SJSA1 (cell line): ENCODE measurements at places on chromosomes 1 and 21. TPM values are rescaled to one million over a fixed set of nuclear protein-coding genes. Genes with fewer than 3 reads are reported as not detected.

LCE2A gene
- total RNA-seq, result not detected in 2 replicates

TMPRSS2 gene
- not detected in 2 replicates for total RNA-seq

YIPF1 gene
- total RNA-seq, result 21.7 and 28.4 TPM in 2 replicates

CYP4Z1 gene
- total RNA-seq, result not detected in 2 replicates

ATAD3A gene
- total RNA-seq, result 32.7 and 51.6 TPM in 2 replicates

DNA sequence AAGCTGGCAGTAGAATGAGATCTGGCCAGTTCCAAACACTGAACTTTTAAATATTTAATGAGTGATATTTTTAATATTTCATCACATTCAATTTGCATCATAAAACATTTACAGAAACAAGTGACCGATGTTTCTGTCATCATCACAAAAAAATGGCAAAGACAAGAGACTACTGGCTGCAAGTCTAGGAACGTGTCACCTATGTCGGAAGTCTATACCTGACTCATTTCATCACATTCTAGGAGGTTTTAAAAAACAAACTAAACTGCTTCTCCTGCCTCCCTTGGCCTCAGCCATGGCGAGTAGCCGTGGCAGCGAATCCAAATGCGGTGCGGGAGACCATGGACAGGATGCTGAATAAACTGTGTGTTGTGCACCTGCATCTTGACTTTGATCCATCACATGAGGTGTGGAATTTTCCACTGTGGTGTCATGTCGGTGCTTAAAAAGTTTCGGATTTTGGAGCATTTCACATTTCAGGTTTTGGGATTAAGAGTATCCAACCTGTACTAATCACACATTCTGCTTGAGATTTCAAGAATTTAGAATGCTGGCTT is 43.1 kb downstream of the CLSTN1 start:
- no peaks in the 10 kb centered on the region for H3K4me1 ChIP-seq
- no peak for DNase-seq
- H3K4me3 ChIP-seq, result no peak overlapping the region

- H3K4me1 ChIP-seq, result no peaks in the 10 kb centered on the region
- DNase-seq, result no peak
Measured at GRCh38 chr1:72119491-72119890, 162.8 kb downstream of the NEGR1 start.

DNA sequence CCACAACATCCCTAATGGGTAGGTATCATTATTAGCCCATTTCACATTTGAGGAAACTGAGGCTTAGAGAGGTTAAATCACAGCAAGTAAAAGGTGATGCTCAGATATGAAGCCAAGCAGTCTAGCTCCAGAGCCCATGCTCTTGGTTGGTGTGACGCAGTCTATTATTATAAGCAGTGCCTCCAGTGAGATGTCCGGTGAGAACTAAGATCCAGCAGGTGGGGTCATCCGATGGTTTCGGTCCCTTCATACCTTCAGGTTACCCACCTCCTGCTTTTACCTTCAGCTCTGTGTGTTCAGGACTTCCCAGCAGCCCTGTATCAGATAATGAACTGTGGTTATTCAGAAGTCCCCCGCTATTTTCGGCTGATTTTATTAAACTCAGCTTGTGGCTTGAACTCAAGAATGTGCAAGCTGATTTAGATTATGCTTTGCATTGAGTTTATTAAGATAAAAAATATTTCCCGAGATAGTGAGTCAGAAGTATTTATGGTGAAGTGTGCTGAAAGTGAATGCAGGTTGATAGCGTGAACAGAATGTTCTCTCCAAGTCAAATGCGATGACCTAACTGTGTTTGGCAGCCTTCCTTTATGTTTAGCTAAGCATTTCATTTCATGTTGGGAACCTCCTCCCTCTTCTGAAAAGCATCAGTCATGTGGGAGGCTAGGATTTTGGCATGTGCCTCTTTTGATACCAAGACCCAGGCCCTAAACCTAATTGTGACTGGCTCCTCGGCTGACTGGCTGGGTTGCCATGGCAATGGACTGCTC is 160.9 kb upstream of the UBE2U start:
- no peaks in the 10 kb centered on the region for H3K27me3 ChIP-seq
- peaks cover 68% of the 10 kb centered on the region for H3K4me1 ChIP-seq
- no peak overlapping the region for H3K27ac ChIP-seq
- no peaks in the 10 kb centered on the region for H3K36me3 ChIP-seq

DNA sequence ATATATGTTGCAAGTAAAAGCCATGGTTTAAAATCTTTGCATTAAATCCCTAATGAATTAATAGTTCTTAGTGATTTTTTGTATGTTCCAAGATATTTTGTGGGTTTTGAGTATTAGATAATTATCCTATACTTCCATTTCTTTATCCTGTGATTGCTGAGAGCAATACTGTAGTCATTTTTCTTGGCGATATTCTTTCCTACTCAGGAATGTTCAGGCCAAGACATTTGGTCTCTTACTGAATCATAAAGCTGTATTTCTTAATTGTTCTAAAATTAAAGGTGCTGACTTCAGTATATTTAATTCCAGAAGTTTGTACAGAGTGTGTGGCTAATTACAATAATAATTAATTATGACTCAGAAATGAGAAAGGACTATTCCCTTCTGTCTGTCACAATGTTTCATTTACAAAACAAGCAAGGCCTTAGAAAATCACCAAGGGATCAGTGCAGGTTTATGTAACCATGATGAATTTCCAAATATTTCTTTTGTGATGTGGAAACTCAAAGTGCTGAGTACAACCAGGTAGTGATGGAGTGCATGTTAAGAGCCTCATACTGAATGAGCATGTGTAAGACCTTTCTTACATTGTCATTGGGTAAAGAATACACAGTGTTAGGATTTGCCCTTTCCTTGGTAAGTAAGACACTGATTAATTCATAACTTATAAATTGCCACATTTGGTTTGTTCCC is 161.2 kb downstream of the HMCN1 start:
- no peak overlapping the region for H3K4me3 ChIP-seq
- 0 out of 2 replicates have a peak, but pooled peaks cover 3% of the 10 kb centered on the region for H3K4me1 ChIP-seq
- no peaks in the 10 kb centered on the region for H3K27me3 ChIP-seq
- no peak for DNase-seq
- H3K36me3 ChIP-seq, result no peaks in the 10 kb centered on the region
- H3K27ac ChIP-seq, result no peak overlapping the region

GRCh38 chr1:3732434-3733093 is 19.7 kb upstream of the CCDC27 start:
- H3K27ac ChIP-seq, result no peak overlapping the region
- no peaks in the 10 kb centered on the region for H3K4me1 ChIP-seq
- no peaks in the 10 kb centered on the region for H3K36me3 ChIP-seq
- H3K27me3 ChIP-seq, result no peaks in the 10 kb centered on the region

DNA sequence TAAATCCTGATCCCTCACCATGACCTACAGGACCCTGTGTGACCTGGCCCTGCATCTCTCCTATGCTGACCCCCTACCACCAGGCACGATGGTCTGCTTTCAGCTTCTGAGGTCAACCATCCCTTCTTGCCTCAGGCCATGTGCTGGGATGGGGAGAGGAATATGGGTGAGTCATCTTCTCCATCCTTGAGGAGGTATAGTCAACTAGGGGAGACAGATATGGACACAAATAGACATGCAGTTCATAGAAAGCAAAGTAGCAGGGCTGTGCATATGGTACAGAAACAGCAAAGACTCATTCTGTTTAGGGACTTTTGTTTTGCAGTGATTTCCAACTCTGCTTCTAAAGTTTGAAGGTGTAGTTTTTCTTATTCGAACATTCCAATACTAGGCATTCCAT is 250.8 kb upstream of the FGGY start:
- no peak for DNase-seq
- H3K27me3 ChIP-seq, result no peaks in the 10 kb centered on the region
- peaks cover 6% of the 10 kb centered on the region for H3K4me1 ChIP-seq
- no peaks in the 10 kb centered on the region for H3K36me3 ChIP-seq
- H3K4me3 ChIP-seq, result no peak overlapping the region
- H3K27ac ChIP-seq, result no peak overlapping the region

DNA sequence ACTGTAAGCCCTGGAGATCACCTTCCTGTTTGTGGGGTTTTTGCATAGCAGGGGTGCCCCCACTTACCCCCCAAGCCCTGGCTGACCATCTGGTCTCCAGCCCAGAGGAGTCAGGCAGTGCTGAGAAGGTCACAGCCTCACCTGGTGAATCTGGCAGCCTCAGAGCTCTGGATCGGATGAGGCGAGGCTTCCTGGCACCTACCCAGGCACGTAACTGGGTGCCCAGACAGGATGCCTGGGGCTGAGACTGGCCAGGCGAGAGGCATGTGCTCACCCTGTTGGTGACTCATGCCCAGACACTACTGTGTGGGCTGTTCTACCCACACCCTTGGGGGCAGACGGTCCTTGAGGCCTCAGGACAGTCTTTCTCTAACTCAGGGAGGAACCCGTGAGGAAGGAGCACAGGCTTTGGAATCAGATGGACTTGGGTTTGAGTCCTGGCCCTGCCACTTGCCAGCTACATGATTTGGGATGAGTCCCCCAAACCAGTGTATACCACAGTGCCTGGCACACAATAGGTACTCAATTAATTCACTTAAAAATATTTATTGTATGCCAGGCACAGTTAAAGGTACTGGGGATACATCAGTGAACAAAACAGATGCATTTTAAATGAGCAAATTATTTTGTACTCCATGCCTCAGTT is 15.1 kb upstream of the PADI3 start:
- peak overlapping the region; percentile 92 for H3K27ac ChIP-seq
- no peaks in the 10 kb centered on the region for H3K36me3 ChIP-seq
- H3K4me1 ChIP-seq, result peaks cover 62% of the 10 kb centered on the region

- H3K36me3 ChIP-seq, result peaks cover 89% of the 10 kb centered on the region
- peaks cover 2% of the 10 kb centered on the region for H3K4me1 ChIP-seq
- H3K27me3 ChIP-seq, result no peaks in the 10 kb centered on the region
- DNase-seq, result no peak
Measured at GRCh38 chr1:212082765-212083406, 47.3 kb downstream of the DTL start.

GRCh38 chr1:68963353-68963752 is 466.5 kb upstream of the DEPDC1 start:
- H3K27me3 ChIP-seq, result no peaks in the 10 kb centered on the region
- DNase-seq, result no peak
- no peaks in the 10 kb centered on the region for H3K36me3 ChIP-seq

DNA sequence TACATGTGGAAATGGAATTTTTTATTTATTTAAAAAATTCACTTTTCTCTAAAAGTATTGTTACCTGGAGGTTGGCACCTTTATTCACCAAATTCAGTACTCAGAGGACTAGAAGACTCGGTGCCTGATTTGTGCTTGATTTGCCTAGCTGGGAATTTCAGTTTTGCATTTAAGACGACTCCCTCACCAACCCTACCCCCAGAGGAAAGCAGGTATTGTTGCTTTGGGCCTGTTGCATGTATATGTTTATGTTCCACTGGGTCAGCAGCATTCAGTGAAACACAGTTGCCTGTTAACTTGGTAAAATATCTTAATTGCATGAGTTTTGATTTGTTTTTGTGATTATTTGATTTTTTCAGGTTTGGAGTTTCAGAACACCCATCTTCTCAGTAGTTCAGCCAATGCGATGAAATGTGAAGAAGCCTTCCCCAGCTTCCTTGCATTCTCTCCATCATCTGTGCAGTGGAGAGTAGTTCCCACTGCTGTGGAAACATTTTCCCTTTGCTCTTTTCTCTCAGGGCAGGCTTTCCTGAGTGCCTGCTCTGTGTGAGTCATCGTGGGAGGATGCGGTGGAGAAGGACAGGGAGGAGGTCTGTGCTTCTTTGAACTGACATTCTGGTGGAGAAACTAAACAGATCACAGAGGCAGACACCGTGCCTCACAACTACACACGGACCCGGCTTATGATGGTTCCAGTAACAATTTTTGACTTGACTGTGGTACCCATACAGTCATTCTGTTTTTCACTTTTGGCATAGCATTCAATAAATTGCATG is 6.4 kb downstream of the ADARB1 start:
- H3K4me3 ChIP-seq, result no peak overlapping the region
- 0 out of 2 replicates have a peak overlapping the region, but pooled peaks have one; percentile 19 for H3K27ac ChIP-seq
- H3K27me3 ChIP-seq, result no peaks in the 10 kb centered on the region
- DNase-seq, result no peak

- H3K36me3 ChIP-seq, result no peaks in the 10 kb centered on the region
- no peak overlapping the region for H3K4me3 ChIP-seq
- no peaks in the 10 kb centered on the region for H3K27me3 ChIP-seq
- DNase-seq, result no peak
- H3K4me1 ChIP-seq, result no peaks in the 10 kb centered on the region
Measured at GRCh38 chr1:180581635-180582039, 22.9 kb downstream of the OVAAL start.

GRCh38 chr1:151147665-151148064 is 1.2 kb upstream of the SEMA6C start:
- H3K27ac ChIP-seq, result no peak overlapping the region
- no peak overlapping the region for H3K4me3 ChIP-seq
- H3K27me3 ChIP-seq, result no peaks in the 10 kb centered on the region
- DNase-seq, result no peak
- H3K4me1 ChIP-seq, result peaks cover 16% of the 10 kb centered on the region
- no peaks in the 10 kb centered on the region for H3K36me3 ChIP-seq
